ENCODE measurements at places on chromosomes 6 and 20. TPM values are rescaled to one million over a fixed set of nuclear protein-coding genes. Genes with fewer than 3 reads are reported as not detected.

Gene LY86
- not detected for total RNA-seq

Gene TNXB
- total RNA-seq = 9.7 TPM

Gene NFKBIE
- 45.8 TPM for total RNA-seq

Gene NTSR1
- total RNA-seq = not detected

Gene DEFB123
- total RNA-seq = not detected

Gene HFE
- 0.44 TPM for total RNA-seq

Gene NOTCH4
- total RNA-seq = 0.38 TPM

Gene C20orf204
- 6.9 TPM for total RNA-seq

Gene RSPO3
- not detected for total RNA-seq

Gene TP53TG5
- total RNA-seq = 0.31 TPM

Gene TBC1D32
- 7.4 TPM for total RNA-seq

Gene SLC12A5
- 1.1 TPM for total RNA-seq

Gene LSM14B
- total RNA-seq = 58.2 TPM

Gene ACTR5
- 18.2 TPM for total RNA-seq

Gene SIRPD
- not detected for total RNA-seq

Gene OR12D1
- total RNA-seq = not detected

Gene GSTA3
- not detected for total RNA-seq

Gene CASS4
- total RNA-seq = 23.5 TPM

Gene C6orf132
- 0.06 TPM for total RNA-seq

Gene PIGT
- total RNA-seq = 230 TPM

Gene HLA-G
- 6.9 TPM for total RNA-seq

Gene ANKRD6
- 5.9 TPM for total RNA-seq

Gene RPL7L1
- total RNA-seq = 67.9 TPM

Gene TFAP2A
- not detected for total RNA-seq

Gene IYD
- not detected for total RNA-seq

Gene CDKAL1
- 21.2 TPM for total RNA-seq

Gene C6orf141
- not detected for total RNA-seq

Gene PGC
- not detected for total RNA-seq

Gene POM121L2
- not detected for total RNA-seq

Gene HRH3
- not detected for total RNA-seq

Gene BPIFB4
- total RNA-seq = not detected

Gene LAMA4
- total RNA-seq = not detected

Gene TFAP2D
- not detected for total RNA-seq

Gene TGM3
- not detected for total RNA-seq

Gene UBD
- total RNA-seq = not detected

Gene DLK2
- 0.71 TPM for total RNA-seq

Gene DEF6
- total RNA-seq = 182 TPM

Gene RAET1L
- total RNA-seq = not detected

Gene SLC35D3
- total RNA-seq = not detected

Gene ADNP
- 41.5 TPM for total RNA-seq
